Uterus (tissue), 4 donors: ENCODE measurements at places on chromosomes 3 and 15. TPM values are rescaled to one million over a fixed set of nuclear protein-coding genes. Genes with fewer than 3 reads are reported as not detected.

GRCh38 chr15:22884344-22884743 is 45.9 kb downstream of the NIPA2 start:
- no peak overlapping the region for H3K4me3 ChIP-seq
- H3K27me3 ChIP-seq = no peaks in the 10 kb centered on the region
- DNase-seq = no peak
- H3K27ac ChIP-seq = no peak overlapping the region
- no peaks in the 10 kb centered on the region for H3K36me3 ChIP-seq
- no peaks in the 10 kb centered on the region for H3K4me1 ChIP-seq

RHOV gene
- not detected for total RNA-seq

DNA sequence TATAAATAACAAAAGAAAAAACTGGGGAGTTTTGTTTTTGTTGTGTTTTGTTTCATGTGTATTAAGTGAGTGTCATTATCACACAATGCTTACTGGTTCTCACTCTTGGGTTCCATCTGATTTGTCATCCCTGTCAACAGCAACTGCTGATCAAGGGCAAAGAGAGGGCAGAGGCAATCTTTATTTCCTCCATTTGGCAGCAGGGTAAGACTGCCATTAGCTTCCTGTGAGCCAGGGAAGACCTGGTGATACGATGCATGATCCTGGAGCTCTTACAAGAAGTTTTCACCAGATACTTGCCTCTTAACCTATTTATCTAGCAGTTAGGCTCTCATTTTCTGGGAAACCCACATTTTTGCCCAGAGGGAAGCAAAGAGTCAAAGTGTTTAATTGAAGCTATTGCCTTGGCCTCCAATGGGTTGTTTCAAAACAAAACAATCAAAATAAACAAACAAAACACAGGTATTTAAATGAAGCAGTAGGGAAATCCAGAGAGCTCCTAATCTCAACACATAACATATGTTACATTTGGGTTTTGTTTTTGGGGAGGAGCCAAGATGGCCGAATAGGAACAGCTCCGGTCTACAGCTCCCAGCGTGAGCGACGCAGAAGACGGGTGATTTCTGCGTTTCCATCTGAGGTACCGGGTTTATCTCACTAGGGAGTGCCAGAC is 529.8 kb downstream of the MAGI1 start:
- H3K27me3 ChIP-seq = no peaks in the 10 kb centered on the region
- H3K36me3 ChIP-seq = no peaks in the 10 kb centered on the region
- H3K4me1 ChIP-seq = no peaks in the 10 kb centered on the region
- no peak overlapping the region for H3K27ac ChIP-seq
- H3K4me3 ChIP-seq = no peak overlapping the region
- no peak for DNase-seq

GRCh38 chr3:66038726-66039589 is at the start of gene MAGI1:
Gene MAGI1 (minus strand): TSS chr3:66038918. CDS start chr3:66038308, 610 bp downstream.
- no peaks in the 10 kb centered on the region for H3K4me1 ChIP-seq
- no peaks in the 10 kb centered on the region for H3K36me3 ChIP-seq
- DNase-seq = peak; percentile 90
- peak within 1 kb of the TSS; percentile 92 for H3K27ac ChIP-seq

IQCF5 gene
- total RNA-seq = not detected

MAP6D1 gene
- 1.0 TPM for total RNA-seq

GRCh38 chr15:29014493-29014892 is 128.7 kb downstream of the APBA2 start:
- no peaks in the 10 kb centered on the region for H3K36me3 ChIP-seq
- H3K27ac ChIP-seq = no peak overlapping the region
- no peaks in the 10 kb centered on the region for H3K4me1 ChIP-seq
- no peak for DNase-seq
- H3K27me3 ChIP-seq = no peaks in the 10 kb centered on the region

GRCh38 chr3:171416061-171416460 is 44.1 kb downstream of the TNIK start:
- no peaks in the 10 kb centered on the region for H3K4me1 ChIP-seq
- H3K27ac ChIP-seq = no peak overlapping the region
- no peaks in the 10 kb centered on the region for H3K27me3 ChIP-seq
- no peak overlapping the region for H3K4me3 ChIP-seq

GRCh38 chr3:141505166-141505565 is 18.3 kb downstream of the RASA2 start:
- DNase-seq = no peak
- H3K27me3 ChIP-seq = no peaks in the 10 kb centered on the region
- H3K4me1 ChIP-seq = no peaks in the 10 kb centered on the region
- no peak overlapping the region for H3K27ac ChIP-seq

DNA sequence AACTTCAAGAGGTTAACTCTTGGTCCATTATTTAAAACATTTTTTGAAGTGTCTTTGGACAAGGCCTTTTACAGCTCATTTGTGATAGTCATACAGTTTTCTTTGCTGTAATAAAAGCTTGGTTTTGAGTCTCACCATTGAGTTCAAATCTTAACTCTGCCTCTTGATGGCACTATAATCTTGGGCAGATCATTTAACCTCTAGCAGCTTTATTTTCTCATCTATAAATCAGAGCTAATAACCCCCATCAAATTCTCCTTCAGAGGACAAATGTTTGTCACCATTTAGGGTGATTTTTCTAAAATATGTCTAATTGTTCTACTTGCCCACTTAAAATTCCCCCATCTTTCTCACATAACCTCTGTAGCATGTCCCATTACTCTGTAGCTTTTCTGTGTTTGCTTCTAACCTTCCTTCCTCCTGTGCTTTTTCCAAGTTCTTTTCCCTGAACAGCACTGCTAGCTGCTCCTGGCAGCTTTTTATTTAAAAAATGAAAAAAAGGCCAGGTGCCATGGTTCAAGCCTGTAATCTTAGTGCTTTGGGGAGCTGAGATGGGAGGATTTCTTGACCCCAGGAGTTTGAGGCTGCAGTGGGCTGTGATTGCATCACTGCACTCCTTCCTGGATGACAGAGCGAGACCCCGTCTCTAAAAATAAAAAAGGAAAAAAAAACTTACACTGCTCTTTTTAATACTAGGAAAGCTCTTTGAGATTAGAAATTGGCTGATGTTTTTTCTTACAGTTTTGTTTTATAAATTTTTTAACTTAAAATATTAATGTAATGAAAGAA is 28.5 kb downstream of the UBE2E1 start:
- no peaks in the 10 kb centered on the region for H3K4me1 ChIP-seq
- H3K4me3 ChIP-seq = no peak overlapping the region
- H3K27me3 ChIP-seq = no peaks in the 10 kb centered on the region

DNA sequence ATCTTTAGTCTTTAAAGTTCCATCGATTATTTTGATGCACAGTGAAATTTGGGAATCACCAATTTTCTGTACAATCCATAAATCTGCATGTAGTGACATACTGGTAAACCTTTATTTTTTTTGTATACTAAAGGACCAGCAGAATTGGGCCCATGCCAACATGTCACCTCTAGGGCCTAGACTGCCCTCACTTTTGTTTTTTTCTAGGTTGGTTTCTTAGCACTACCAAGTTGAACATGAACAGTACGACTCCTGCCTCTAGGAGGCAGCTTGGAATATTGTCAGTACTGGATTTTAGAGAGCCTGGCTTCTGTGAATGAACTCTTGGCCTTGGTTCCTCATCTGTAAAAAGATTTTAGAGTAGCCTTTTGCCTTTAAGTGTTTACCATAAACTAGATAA is 32.3 kb downstream of the NKIRAS1 start:
- no peak overlapping the region for H3K27ac ChIP-seq
- H3K4me1 ChIP-seq = no peaks in the 10 kb centered on the region
- DNase-seq = no peak

DNA sequence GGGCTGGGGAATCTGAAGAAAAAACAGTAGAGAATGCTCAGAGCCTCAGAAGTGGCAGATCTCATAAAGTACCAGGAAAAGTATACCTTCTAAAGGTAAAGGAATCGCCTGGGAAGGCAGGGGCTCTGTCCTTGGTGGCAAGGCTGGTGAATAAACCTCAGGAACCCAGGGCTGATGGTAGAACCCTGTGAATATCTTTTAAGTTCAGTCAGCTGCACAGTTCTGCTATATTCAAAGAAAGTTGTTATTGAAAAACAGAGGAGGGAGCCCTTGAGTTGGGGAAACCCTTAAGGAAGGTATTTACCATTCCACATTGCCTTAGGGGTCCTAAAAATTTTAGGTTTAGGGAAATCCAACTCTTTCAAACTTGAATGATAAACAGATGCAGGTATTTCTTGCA is 31.2 kb downstream of the ZPLD1 start:
- DNase-seq = no peak
- H3K4me1 ChIP-seq = no peaks in the 10 kb centered on the region
- no peak overlapping the region for H3K4me3 ChIP-seq
- no peaks in the 10 kb centered on the region for H3K27me3 ChIP-seq
- H3K36me3 ChIP-seq = no peaks in the 10 kb centered on the region
- H3K27ac ChIP-seq = no peak overlapping the region

JAGN1 gene
- total RNA-seq = 39.5 TPM

OR4M2 gene
- not detected for total RNA-seq

CHL1 gene
- 15.1 TPM for total RNA-seq

- no peaks in the 10 kb centered on the region for H3K36me3 ChIP-seq
- H3K27me3 ChIP-seq = no peaks in the 10 kb centered on the region
- no peak overlapping the region for H3K27ac ChIP-seq
- DNase-seq = no peak
- peaks cover 6% of the 10 kb centered on the region for H3K4me1 ChIP-seq
Observed at GRCh38 chr15:98596885-98597392, 51.4 kb upstream of the IGF1R start.

DNA sequence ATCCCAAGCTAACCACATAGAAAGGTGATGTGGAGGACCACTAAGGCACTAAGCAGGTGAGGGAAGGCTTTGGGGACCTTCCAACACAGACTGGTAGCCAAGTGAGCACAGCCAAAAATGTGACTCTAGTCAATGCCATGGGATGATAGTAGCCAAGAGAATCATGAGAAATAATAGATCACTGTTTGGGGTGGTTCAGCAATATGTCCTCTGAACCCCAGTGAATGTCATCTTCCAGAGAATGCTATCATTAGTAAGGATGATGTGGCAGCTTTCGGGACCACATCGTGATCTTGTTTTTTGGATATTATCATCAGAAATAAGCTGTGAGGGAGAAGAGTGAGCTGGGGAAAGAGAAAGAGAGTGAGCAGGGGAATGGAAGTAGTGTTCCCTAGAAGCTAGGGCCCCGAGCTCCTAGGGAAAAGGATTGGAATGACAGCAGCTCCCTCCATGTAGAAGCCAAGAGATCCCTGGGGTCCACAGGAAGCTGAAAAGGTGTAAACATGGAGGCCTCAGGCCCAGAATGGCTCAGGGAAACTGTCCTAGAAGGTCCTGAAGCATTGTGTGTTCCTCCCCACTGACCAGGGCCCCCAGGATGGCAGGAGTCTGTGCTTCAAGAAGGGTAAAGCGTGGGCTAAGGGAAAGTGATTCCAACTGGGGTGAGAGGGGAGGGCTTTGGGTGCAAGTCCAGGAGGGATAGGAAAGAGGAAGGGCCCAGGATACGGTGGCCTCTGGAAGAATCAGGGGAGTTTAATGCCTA is 56.6 kb upstream of the KLF13 start:
- H3K27me3 ChIP-seq = no peaks in the 10 kb centered on the region
- no peaks in the 10 kb centered on the region for H3K36me3 ChIP-seq
- DNase-seq = no peak
- H3K27ac ChIP-seq = no peak overlapping the region

DNA sequence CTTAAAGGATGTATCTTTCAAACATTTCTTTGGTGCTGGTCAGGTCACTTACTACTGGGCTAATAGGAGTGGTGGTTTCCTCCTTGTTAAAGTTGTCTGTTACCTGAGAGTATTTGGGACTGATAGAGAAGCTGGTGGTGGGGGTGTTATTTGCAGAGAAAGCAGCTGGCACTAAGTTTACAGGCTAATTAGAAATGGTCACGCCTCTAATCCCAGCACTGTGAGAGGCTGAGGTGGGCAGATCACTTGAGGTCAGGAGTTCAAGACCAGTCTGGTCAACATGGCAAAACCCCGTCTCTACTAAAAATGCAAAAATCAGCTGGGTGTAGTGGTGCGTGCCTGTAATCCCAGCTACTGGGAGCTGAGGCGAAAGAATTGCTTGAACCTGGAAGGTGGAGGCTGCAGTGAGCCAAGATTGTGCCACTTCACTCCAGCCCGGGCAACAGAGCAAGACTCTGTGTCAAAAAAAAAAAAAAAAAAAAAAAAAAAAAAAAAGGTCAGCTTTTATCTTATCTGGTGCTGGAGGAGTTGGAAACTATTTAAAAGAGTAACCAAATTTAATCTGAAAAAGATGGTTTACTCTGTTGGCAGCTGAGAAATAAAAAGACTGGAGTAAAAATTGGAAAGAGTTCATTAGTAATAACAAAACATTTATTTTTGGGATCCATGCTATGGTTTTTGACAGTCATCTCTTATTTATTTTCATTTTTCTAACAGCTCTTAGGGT is 332.6 kb downstream of the PTPRG start:
- no peaks in the 10 kb centered on the region for H3K4me1 ChIP-seq
- H3K27me3 ChIP-seq = no peaks in the 10 kb centered on the region
- no peak overlapping the region for H3K4me3 ChIP-seq
- no peak overlapping the region for H3K27ac ChIP-seq

GRCh38 chr15:88912500-88912921 is 668 bp downstream of the MFGE8 start:
- H3K4me1 ChIP-seq = peaks cover 23% of the 10 kb centered on the region
- H3K27ac ChIP-seq = peak overlapping the region; percentile 94

SPINK8 gene
- not detected for total RNA-seq

- H3K4me3 ChIP-seq = no peak overlapping the region
- H3K36me3 ChIP-seq = no peaks in the 10 kb centered on the region
- H3K4me1 ChIP-seq = no peaks in the 10 kb centered on the region
- no peaks in the 10 kb centered on the region for H3K27me3 ChIP-seq
Observed at GRCh38 chr3:151684094-151684493, 49.6 kb upstream of the AADACL2 start.

P4HTM gene
- 35.0 TPM for total RNA-seq

TNNC1 gene
- total RNA-seq = 3.0 TPM

- H3K27ac ChIP-seq = peak overlapping the region; percentile 99
- peaks cover 5% of the 10 kb centered on the region for H3K4me1 ChIP-seq
- H3K36me3 ChIP-seq = no peaks in the 10 kb centered on the region
- peak overlapping the region; percentile 89 for H3K4me3 ChIP-seq
- DNase-seq = no peak
- no peaks in the 10 kb centered on the region for H3K27me3 ChIP-seq
Observed at GRCh38 chr3:134372396-134373270, 1.6 kb downstream of the AMOTL2 start.

DNA sequence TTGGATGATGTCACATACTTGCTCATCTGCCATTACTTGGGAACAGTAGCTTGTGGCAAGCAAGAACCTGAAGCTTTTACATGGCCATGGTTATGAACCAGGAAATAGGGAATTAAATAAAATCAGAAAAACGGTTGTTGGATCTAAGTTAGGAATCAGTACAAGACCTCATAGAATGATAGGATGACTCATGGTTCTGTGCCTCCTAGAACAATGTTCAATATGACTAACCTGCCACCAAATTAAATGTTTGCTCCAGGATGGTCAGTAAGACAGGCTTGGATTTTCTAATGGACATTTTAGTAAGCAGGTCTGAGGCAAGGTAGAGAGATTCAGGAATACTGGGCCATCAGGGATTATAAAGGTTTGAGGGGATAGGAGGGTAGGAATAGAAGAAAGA is 218.9 kb downstream of the PLOD2 start:
- no peak for DNase-seq
- H3K36me3 ChIP-seq = no peaks in the 10 kb centered on the region
- no peaks in the 10 kb centered on the region for H3K4me1 ChIP-seq

GOLGA8F gene
- total RNA-seq = not detected

DNA sequence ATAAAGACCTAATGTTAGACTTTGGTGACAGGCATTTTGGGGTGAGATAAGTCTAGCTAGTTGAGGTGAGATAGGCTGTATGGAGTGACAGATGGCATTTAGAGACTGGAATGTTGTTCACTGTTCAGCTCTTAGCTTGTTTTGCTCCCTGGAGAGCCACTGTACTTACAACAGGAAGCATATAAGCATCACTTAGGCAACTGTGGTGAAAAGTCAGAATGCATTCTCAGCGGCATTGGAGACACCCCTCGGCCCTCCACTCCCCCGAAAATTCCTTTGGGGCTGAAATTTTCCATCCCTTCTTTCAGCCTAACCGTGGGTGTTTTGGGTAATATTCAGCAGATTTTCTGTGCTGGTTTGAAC is 73.4 kb downstream of the SLCO3A1 start:
- H3K27me3 ChIP-seq = no peaks in the 10 kb centered on the region
- H3K4me1 ChIP-seq = no peaks in the 10 kb centered on the region
- no peaks in the 10 kb centered on the region for H3K36me3 ChIP-seq
